ENCODE measurements at places on chromosomes 4 and X. TPM values are rescaled to one million over a fixed set of nuclear protein-coding genes. Genes with fewer than 3 reads are reported as not detected.

DNA sequence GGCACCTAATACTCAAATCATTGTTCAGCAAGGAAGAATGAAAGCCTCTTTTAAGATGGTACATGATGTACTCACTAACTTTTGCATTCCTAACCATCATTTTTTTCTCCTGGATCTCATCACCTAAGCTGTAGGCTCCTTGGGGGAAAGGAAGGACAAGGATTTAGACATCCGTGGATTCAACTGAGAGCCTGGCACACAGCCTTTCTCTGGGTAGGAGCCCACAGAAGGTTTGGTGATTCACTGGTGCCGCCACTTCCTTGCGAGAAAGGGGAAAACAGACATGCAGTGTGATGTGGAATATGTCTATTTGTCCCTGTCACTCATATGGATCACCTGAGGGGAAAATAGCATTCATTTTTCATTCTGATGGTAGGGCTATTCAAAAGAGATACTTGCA lies 147.3 kb downstream of the PCDH7 start:
- no peak for DNase-seq

DNA sequence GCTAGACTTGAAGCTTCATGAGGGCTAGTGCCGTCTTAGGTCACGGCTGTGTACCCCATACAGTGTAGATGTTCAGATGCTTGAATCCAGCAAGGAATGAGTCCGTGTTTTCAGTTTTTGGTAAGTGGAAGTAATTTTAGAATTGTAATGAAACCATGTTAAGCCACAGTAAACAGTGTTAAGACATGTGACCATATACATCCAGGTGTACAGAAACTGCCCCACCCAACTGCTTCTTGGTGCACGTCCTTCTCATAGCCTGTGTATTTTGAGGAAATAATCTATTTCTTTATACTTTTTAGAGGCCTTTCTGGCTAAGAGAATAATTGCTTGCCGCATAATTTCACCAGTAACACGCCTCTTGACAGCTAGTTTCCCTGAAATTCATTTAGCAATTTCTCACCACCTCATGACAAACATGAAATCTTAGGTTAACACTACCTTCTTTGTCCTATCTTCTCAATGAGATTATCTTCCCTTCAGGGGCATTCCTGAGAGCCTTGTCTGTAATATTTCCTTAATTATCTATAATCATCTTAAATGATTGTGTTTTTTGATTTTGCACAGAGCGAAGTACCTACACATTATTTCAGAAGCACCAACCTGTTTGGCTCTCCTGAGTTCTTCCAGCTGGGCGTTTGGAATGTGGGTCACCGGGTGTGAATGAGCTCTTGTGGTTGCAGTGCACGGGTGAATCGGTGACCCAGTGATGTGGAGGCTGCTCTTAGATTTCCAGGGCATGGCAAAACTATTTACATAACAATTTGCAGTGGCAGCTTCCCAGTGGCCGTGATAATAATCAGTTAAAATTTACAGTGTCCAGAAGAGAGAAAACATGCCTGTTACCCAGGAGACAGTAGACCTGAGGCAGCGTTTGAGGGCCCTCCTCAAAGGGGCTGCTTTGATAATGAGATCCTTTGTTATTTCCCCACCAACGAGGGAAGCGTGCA lies 50.2 kb upstream of the TADA2B start:
- DNase-seq: no peak

DNA sequence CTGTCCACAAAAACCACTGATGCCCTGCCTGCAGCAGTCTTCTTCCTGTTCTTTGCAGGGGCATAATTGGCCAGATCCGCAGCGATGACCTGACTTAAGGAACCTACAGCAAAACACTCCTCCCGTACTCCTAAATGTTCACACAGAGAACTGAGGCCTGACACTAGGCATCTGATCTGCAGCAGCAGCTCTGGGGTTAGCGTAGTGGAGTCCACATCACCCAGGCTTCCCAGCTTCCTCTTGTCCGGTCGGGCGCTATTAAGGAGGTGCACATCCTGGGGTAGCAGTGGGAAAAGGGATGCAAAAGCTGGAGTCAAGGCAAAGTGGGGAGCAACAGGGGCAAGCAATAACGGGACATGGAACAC lies 758 bp downstream of the SCFD2 start:
- DNase-seq: no peak

DNA sequence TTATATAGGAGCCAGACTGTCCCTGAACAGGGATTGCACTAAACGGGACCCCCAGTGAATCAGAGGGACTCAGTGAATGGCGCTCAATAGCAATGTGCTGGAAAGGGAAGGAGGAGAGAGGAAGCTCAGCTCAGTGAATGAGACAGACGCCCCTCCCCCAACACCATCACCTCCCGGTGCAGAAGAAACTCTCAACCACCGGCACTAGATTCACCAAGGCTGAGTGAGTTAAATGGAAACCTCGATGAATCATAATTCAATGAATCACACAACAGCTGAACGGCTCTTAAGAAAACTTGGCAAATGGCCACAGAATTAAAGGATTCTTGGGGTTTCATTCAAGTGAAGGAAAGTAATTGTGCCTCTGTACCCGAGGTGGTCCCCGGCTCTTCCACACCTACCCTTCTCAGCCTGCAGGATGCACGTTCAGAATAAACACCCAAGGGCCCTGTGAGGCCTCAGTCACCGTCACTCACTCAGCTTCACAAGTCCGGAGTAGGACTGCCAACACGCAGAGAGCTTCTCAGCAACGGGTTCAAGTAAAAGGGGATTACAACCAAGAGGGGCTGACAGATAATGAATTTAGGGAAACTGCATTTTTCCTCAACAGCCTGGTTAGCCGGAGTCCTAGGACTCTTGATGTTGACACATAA lies 29.3 kb downstream of the CRMP1 start:
- no peak for DNase-seq

DNA sequence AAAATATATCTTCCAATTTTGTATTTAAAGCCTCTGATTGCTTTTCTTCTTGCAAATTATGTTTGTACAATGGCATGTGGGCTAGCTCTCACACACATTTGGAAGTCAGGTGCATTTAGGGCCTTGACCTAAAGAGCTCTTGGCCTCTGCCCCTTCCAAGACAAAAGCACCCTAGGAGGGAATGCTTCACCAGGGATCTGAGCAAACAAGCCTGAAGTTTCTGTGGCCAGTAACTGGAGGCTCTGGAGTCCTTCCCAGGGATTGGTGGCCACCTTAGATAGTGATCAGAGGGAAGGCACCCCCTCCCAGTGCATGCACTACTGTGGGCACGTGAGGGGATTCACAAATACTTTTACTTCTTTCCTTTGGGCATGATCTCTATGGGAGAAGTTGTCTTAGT lies 60.3 kb upstream of the DIPK2B start:
- DNase-seq: no peak

GRCh38 chrX:133213117-133213516 lies 5.0 kb downstream of the TFDP3 start:
- no peak for DNase-seq

DNA sequence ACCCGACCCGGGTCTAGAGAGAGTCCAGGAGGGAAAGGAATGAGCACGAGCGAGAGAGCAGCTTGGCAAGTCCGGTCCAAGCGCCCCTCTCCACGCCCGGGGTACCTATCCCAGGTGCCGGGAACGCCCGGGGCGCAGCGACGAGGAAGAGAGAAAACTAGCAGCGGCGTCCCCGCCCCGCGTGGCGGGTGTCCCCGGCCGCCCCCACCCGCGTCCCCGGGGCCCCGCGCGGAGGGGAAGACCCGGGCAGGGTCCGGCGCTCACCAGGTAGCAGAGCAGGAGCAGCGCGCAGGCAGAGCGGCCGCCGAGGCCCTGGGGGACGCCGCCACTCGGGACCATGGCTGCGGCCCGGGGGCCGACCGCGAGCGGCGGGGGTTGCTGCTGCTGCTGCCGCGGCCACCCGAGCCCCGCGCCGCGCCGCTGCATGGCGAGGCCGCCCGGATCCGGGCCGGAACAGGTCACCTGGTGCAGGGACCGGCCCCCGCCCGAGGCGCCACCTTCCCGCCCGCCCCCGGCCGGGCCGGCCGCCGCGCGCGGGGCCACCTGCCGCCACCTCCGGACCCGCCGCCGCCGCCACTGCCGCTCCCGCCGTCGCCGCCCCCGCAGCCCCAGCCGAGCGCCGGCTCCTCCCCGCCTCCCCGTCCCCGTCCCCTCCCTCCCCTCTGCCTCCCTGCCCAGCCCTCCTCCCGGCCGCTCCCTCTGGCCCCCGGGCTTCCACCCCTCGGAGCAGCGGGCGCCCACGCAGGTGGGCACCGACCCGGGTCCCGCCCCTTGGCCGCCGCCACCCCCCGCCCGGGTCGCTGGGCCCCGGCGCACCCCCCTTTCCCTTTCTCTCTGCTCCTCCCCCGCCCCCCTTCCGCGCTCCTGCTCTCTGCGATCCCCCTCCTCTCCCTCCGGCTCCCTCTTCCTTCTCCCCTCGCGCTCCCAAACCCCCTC lies at the start of gene SEL1L3:
TSS of gene SEL1L3 (minus strand) at position 578 of the 936 bp plus-strand sequence. CDS start at position 426, 152 bp downstream.
- peak; percentile 53 for DNase-seq

The PWWP3B gene
- total RNA-seq: 0.05 TPM

The F8A2 gene
- not detected for total RNA-seq

The CYLC1 gene
- not detected for total RNA-seq

The NMU gene
- 0.50 TPM for total RNA-seq

The GYPB gene
- total RNA-seq: not detected

The MAGEA3 gene
- not detected for total RNA-seq

The GSX2 gene
- not detected for total RNA-seq

The PCSK1N gene
- 2.9 TPM for total RNA-seq
